Fibroblast of skin of right quadriceps (primary cell): ENCODE measurements at places on chromosomes 2 and 18.

DNA sequence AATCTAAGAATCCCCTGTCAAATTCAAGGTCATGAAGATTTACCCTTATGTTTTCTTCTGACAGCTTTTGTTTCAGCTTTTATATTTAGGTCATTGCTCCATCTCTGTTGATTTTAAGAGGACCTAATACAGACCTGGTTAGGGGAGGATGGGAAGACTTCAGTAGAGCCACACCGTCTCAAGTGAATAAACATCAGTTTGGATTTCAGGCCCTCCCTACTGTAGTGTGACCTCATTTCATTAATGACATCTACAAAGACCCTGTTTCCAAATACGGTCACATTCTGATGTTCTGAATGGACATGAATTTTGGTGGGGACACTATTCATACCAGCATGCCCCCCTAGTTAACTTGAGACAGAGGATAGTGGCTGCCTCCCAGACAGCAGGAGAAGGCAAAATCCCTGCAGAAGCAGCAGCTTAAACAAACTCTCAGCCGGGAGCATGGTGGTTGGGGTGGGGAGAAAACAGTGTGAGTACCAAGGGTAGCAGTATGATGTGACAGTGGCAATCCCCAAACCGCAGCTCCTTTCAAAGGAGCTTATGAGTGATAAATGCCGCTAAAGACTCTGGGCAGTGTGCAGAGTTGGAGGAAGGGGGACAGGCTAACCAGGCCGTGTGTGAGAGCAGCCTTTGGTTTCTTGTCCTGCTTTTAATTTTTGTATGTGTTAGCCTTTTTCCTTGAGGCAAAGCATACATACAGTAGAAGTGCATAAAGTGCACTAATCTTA is 65.9 kb upstream of the TNP1 start:
- no peak for DNase-seq

- DNase-seq = no peak
Measured at GRCh38 chr2:136215908-136216472, 98.0 kb upstream of the CXCR4 start.

DNA sequence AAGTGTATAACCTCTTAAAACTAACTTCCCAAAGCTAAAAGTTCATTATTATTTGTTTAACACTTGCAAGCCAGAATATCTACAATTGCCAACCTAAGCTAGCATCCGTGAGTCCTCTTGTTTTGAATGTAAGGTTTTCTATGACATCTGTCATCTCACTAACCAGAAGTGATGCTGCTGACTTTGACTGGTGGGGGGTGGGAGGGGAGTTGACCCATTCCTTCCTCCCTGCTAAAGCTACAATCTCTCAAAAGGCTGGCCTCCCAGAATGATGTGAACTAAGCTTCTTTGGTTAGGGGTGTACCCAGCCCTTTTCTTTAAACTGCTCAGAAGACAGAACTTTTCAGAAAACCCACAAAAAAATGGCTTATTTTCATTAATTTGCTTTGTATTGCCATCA is 280.6 kb downstream of the ZEB2 start:
- DNase-seq = no peak

DNA sequence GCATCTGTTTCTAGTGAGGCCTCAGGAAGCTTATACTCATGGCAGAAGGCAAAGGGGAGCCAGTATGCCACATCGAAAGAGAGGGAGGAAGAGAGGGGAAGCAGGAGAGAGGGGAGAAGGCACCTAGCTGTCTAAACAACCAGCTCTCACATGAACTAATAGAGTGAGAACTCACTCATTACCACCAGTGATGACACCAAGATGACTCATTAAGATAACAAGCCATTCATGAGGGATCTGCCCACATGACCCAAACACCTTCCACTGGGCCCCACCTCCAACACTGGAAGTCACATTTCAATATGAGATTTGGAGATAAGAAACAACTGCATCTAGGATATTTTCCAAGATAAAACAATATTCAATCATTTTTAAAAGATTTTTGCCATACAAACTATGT is 753.9 kb upstream of the ZEB2 start:
- DNase-seq = peak; percentile 10

DNA sequence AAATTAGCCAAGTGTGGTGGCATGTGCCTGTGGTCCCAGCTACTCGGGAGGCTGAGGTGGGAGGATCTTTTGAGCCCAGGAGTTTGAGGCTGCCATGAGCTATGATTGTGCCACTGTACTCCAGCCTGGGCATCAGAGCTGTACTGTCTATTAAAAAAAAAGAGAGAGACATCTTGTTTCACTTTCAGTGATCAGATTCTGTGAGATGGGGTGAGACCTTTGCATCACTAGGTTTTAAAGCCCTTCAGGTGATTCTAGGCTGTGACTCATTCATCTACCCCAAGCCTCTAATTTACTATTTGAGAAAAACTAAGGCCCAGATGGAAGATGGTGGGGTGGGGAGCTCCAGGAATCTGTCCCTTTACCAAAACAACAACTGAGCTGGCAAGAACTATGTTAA is 7.1 kb downstream of the C2orf92 start:
- no peak for DNase-seq

GRCh38 chr2:238160206-238161129 is 1.7 kb downstream of the ERFE start:
- DNase-seq = no peak

GRCh38 chr18:55354795-55355194 is 233.2 kb downstream of the TCF4 start:
- peak; percentile 76 for DNase-seq

GRCh38 chr2:219010162-219010756 is 17.0 kb upstream of the CRYBA2 start:
- DNase-seq = no peak

DNA sequence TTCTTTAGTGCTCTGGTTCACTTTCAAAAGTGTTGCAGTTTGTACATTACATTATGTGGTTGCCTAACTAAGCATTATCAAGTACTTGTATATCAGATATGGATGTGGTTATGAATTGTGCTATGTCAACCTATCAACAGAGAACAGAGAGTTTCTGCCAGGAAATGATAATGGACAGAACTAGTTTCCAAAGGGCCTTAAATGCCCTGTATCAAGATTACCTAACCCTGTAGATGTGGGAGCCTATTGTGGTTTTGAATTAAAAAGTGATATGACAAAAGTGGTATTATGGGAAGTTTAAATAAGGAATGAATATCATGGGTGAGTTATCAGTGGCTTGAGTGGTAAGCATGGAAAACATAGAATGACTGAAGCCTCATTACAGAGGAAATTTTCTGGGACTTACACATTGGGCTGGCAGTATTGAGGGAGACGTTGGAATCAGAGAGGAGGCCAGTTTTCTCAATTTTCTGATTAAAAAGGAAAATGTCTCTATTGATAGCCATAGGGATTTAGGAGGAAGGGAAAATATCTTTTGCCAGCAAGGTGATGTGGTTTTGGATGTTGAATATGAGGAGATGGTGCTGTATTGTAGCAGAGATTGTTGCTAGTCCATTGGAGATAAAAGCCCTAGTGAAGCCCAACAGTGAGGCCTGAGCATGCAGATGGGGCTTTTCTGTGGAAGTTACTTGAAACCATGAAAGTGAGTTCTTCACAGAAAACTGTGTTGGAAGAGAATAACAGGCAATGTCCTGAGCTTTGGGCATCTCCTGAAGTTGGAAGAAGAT is 140.7 kb downstream of the TTC27 start:
- no peak for DNase-seq

DNA sequence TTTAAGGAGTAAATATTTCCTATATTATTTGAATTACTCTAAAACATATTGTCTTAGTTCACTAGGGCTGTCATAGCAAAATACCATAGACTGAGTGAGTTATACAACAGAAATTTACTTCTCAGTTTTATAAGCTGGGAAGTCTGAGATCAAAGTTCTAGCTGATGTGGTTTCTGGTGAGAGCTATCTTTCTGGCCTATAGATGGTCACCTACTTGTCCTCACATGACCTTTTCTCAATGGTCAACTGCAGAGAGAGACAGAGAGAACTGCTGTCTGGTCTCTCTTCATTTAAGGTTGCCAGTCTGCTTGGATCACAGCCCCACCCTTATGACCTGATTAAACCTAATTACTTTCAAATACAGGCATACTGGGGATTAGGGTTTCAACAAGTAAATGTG is 490.9 kb downstream of the FBXO15 start:
- DNase-seq = no peak

DNA sequence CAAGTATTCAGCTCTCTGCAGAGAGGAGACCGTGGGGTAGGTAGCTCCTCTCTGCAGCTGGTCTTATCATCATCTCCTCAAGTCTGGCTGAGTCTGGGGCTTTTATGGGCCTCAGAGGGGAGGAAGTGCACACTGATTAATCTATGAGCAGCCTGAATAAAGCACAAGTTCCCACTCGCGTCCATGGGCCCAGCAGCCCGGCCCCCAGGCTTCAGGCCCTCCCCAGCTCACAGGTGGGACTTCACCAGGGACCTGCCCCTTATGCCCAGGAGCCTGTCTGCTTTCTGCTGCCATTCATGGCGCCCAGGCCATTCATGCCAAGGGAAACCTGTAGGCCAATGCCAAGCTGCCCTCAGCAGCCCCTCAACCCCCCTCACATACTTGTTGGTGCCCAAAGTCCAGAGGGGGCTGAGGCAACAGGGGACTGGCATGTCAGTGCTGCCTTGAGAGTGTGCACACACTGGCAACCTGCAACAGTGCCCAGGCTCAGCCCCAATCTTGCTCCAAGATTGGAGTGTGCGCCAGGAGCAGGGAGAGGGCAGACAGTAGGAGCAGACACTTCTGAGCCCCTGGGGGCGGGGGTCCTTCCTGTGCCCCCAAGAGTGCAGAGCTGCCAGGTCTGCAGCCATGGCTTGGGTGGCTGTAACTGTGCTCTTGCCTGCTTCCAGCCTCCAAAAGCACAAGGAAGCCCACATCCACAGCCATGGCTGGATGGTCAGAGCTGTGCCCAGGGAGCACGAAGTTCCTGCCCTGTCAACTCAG is 375.6 kb upstream of the VWC2L start:
- DNase-seq = no peak

DNA sequence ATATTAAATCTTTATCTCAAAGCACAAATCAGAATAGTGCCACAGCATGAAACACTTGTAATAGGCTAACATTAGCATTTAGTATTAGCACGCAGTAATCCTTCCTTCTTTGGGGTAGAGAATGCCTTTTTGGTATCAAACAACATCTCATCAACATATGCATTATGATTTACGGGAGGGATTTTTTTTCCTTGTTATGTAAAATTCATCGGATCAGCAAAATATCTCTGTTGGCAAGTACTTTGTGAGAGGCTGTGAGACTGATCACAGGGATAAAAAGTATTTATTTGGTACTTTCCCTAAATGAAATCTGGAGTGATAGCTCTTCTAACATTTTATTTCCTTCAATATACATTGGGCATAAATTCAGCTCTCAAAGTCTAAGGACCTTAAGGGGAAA is 68.4 kb upstream of the TMEM178A start:
- no peak for DNase-seq

- DNase-seq = no peak
Measured at GRCh38 chr18:44331656-44332570, 348.8 kb upstream of the SETBP1 start.

- DNase-seq = no peak
Measured at GRCh38 chr2:164642268-164642667, 21.0 kb upstream of the GRB14 start.

DNA sequence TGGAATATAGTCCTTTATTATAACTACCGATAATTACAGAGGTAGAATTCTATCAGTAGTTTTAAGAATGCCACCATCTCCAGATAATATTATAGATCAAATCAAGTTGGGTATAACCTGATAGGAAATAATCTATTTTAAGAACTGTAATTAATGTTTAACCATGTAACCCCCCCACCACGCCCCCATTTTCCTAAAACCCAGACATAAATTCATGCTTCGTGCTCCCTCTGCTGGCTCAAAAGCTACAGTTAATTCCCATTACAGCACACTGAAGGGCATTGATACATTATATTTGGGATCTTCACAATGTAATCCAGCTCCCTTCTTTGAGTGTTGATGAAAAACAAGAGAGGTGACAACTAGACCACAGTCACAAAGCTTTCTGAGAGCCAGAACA is 228.0 kb upstream of the SMAD7 start:
- DNase-seq = peak; percentile 13

DNA sequence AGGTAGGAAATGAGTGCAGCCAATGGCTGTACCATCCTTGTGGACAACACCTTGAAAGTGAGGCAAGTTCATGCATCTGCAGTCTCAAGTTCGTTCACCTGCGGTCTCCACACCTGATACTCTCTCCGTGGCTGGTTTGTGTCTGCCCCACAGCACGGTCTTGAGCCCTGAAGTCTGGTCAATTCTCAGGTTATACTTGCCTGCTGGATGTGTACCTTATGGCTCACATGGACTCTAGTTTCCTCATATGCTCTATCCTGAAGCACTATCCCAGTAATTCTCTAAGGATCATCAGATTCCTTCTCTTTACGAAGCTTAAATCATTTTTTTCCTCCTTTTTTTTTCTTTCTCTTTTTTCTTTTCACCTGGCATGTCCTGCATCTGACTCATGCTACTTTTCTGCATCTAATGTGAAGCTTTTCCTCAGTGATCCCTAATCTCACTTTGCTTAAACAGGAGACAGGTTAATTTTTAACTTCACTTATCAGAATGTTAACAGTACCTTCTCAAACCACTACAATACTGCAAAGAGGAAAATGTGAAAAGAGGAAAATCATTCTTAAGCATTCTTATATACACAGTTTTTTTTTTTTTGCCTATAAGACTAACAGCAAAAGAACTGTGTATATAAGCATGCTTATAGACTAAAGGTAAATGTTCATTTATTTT is 511.2 kb downstream of the SOX11 start:
- no peak for DNase-seq

GRCh38 chr2:47354013-47354847 is 48.7 kb upstream of the MSH2 start:
- DNase-seq = peak; percentile 50

GRCh38 chr2:155525199-155525598 is 807.3 kb downstream of the NR4A2 start:
- DNase-seq = no peak

GRCh38 chr18:24491927-24492834 is 31.7 kb downstream of the HRH4 start:
- DNase-seq = no peak

DNA sequence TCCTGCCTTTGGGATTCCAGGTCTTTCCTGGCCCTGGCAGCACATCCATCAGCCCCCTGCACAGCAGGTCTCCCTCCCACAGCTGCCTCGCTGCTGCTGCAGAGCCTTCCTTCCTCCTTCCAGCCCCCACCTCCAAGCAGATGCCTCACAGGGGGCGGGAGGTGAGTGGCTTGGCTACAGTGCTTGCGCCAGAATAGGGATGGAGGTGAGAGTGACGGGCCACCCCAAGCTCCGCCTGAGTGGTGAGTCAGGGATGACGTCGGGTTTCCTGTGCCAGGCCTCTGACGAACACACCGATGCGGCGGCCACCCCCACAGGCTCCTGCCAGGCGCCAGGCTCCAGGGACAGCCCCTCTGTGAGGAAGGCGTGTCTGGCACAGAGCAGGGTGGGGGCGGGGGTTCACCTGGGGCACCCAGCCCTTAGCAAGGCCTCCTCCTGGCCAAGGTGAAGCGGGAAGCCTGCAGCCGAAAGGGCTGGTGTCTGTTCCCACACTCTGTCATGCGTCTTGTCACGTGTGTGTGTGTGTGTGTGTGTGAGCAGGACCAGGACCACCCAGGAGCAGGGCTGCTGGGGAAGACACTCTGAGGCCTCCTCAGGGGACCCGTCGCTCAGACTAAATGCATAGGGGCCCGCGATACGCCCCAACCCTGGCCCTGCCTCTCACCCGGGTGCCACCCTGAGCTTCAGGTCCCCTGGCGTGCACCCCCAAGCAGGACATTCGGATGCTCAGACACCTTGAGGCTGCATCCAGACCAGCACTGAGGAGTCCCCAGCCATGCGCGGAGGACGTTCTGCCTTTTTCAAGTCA is 3.4 kb upstream of the DUSP2 start:
- peak; percentile 89 for DNase-seq
